ENCODE measurements at places on chromosomes 13 and 19.

DNA sequence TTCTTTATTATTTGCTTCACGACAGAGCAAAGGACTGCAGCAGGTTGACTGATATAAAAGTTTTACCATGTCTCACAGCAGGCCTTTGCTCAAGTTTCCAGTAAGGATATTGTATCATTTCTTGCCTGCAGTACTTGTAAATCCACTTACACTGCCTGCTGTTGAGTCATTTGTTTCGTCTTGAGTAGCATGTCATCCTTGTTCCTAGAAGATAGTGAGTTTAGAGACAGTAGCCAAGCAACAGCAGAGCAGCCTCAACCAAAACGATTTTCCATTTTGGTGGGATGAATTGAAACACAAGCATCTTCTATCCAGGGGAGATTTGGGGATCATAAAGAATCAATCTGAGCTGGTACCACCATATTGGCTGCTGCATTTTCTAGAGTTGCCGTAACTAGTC lies 24.0 kb upstream of the ALOX5AP start:
- DNase-seq: no peak

GRCh38 chr13:95228130-95228529 lies 73.1 kb downstream of the ABCC4 start:
- DNase-seq: no peak

DNA sequence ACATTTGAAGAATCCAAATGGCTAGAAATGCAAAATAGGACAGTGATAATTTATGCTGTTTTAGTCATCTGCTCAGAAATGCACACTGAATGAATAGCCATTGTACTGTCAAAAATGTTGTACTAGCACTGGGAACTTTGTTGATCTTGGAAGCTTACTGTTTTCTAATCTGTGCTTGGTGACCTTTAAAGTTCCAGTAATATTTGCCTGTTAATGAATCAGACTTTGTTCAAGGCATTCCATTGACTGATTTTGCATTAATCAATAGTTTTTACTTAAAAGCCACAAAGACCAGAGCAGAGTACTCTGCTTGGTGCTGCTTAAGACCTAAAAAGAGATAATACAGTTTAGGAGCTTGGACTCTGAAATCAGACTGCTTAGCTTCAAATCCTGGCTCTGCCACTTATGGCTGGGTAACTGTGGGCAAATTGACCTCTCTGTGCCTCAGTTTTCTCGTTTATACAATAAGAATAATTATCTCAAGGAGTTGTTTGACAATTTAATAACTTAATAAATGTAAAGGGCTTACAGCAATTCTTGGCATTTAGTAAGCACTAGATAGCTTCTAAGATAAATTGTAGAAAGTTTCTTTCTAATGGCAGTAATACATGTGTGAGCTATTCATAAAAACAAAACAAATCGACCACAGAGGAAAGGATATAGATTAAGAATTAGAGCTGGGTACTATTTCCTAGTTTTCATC lies 4.6 kb upstream of the SLAIN1 start:
- no peak for DNase-seq

GRCh38 chr19:19385896-19386869 lies 19.3 kb upstream of the GATAD2A start:
- no peak for DNase-seq

DNA sequence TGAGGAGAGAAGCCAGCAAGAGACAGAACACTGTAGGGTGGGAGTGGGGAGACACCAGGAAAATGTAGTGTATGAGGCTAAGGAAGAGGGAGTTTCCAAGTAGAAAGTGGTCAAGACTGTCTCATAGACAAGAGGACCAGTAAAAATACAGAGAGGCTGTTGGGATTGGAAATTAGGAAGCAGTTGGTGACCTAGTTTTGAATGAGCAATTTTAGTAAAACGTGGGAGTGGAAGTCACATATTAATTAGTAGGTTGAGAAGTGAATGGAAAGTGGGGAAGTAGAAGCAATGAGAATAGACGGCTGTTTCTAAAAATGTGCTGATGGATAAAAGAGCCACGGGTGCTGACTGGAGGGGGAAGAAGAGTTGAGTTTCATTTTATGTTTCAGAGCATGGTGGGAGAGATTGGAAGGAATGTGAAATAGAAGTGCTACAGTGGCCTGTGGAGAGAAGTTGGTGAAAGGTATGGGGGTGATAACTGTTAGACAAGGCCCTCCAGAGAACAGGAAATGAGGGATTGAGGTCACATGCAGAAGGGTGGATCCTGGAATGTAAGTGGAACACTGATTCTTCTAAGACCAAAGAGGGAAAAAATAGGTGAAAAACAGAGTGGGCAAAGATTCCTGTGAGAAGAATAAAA lies 247.3 kb downstream of the MTUS2 start:
- DNase-seq: no peak

- no peak for DNase-seq
Observed at GRCh38 chr13:36282821-36283432, 14.7 kb downstream of the CCDC169 start.

DNA sequence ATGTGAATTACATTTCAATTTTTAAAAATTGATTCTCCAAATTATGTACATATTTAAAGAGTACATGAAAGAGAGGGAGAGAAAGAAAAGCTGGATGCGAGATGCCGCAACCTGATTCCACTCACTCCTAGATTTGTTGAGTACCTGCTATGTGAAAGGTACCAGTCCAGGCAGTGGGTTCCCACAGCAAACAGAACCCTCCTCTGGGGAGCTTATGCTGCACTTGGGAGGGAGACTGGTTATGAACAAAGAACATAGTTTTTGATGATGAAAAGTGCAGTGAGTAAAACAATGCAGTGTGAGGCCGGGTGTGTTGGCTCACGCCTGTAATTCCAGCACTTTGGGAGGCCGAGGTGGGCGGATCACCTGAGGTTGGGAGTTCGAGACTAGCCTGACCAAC lies 43.4 kb downstream of the ACTN4 start:
- DNase-seq: no peak

- no peak for DNase-seq
Observed at GRCh38 chr13:48526286-48526685, 6.6 kb downstream of the RCBTB2 start.

- peak; percentile 55 for DNase-seq
Observed at GRCh38 chr19:41531438-41532311, 44.3 kb upstream of the CEACAM21 start.

Measured in body of pancreas (tissue), 4 donors.